Cortex of kidney (tissue), 1 donor: ENCODE measurements at places on chromosomes 3 and 15.

DNA sequence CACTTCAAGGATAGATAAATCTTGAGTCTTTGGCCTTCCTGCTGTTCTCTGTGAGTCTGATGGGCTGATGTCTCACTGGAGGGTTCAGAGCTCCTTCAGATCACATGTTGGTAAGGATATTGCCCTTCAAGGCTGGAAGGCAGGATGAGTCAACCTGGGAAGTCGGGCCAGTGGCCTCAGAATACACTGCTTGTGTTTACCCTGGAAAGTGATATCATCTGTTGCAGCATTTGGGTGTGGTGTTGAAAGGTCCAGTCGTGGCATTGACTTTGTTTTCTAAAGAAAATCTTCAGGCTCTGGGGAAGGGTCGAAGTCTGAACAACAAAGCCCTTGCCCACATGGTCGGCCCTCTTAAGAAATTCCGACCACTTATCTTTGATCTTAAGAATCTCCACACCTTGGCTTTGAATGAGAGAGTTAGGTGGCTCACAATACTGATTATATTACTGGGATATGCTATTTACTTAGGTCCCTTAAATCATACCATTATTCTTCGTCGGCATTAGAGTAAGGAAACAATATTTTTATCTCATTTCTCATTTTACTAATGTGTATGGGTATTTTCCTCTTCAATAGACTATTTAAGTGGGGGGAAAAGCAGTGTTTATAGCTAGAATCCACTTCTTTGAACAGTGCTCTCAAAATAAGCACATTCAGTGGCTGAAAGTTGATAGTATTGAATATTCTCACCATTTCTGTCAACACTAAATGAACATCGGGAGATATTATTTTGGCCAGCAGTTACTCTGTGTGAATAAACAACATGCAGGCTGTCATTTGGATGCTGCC lies 303.9 kb upstream of the RASGRP1 start:
- DNase-seq, result no peak

DNA sequence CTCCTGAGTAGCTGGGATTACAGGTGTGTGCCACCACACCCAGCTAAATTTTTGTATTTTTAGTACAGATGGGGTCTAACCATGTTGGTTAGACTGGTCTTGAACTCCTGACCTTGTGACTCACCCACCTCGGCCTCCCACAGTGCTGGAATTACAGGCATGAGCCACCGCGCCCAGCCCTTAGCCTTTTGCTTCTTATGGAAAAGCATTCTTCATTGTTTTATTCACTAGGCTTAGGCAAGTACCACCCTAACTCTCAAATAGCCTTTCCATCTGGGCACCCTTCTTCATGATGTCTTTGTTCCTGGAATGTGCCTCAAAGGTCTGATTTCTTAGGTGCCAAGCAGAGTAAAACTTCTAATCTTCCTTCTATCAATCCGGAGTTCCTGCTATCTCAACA lies 641.8 kb downstream of the FHIT start:
- no peak for DNase-seq

DNA sequence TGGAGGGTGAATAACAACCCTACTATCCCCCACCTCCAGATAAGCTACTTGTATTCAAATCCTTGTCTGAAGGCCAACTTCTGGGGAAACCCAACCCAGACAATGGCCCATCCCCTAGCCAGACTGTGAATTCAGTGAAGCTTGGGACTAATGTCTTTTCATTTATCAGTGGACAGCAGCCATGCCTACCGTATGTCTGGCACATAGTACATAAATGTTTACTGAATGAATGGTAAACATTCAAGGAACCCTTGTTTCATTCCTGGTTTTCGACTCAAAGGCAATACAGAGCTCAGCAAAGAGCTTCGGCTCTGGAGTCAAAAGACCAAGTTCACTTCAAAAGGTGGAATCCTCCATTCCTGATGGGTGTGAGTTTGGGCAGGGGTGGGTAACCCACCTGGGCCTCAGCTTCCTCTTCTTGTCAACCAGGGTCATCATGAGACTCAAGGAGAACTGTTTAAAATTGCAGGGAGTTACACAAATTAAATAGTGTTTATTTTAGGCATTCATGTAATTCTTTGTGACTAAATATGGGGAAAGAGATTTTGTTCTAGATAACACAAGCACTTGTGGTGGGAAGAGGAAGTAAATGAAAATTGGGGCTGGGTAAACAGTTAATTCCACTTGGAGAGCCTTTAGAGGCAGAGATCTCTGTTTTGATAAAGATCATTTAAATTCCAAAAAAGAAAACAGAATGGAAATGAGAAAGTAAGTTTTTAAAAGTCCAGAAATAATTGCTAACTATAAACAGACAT lies 303.7 kb upstream of the WNT5A start:
- DNase-seq, result no peak

- no peak for DNase-seq
Observed at GRCh38 chr15:42444415-42445063, 46.4 kb downstream of the ZNF106 start.

- no peak for DNase-seq
Observed at GRCh38 chr3:123663977-123664376, 79.1 kb upstream of the HACD2 start.

GRCh38 chr15:60973637-60974415 lies 255.3 kb downstream of the RORA start:
- DNase-seq, result no peak

- no peak for DNase-seq
Observed at GRCh38 chr3:47669026-47669749, 90.5 kb upstream of the CSPG5 start.

- no peak for DNase-seq
Observed at GRCh38 chr3:122024800-122025199, 2.8 kb upstream of the ILDR1 start.

DNA sequence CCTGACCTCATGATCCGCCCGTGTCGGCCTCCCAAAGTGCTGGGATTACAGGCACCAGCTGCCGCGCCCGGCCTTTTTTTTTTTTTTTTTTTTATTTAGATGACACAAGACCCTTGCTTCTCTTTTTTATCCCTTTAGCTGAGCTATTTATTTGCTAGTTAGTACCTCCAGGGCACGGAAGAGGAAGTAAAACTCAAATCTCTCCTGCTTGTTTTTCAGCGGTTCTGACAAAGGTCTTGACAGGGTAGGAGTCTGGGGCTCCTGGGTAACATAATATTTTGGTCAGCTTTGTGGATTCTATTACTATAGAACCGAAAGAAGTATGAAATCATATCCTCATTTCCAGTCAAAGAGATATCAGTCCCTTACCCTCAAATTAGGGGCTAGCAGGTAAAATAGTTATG lies 44.0 kb upstream of the ETV5 start:
- no peak for DNase-seq
